Umbilical cord (tissue), 2 donors: ENCODE measurements at places on chromosomes 5 and 9. TPM values are rescaled to one million over a fixed set of nuclear protein-coding genes. Genes with fewer than 3 reads are reported as not detected.

DNA sequence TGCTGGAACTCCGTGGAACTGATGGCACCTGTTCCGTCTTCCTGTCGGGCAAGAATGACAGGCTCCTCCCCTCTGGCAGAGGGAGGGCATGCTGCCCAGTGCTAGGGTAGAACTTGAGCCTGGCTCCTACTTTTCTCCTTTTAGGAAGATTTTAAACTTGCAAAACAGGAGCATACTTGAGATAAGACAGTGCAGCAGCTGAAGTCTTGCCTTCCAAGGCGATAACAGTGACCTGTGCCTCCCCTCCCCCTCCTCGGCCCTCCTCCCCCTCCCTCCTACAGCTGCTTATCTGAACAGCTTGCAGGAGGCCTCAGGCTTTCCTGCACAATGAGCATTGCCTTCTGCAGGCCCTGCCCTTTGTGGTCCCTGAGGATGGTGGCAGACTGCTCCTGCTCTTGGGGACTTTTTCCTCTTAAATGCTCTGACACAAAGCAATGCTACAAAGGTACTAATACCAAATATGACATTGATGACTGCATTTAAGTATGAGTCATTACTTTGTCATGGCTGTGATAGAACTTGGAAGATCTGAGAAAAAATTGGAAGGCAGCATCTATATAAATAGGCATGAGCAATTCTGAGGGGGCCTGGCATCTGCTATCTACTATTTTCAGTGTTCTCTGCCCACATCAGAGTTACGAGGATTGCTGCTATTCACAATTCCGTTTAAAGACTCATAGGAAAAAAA is 2.0 kb downstream of the GADD45G start:
- DNase-seq: peak; percentile 76

DNA sequence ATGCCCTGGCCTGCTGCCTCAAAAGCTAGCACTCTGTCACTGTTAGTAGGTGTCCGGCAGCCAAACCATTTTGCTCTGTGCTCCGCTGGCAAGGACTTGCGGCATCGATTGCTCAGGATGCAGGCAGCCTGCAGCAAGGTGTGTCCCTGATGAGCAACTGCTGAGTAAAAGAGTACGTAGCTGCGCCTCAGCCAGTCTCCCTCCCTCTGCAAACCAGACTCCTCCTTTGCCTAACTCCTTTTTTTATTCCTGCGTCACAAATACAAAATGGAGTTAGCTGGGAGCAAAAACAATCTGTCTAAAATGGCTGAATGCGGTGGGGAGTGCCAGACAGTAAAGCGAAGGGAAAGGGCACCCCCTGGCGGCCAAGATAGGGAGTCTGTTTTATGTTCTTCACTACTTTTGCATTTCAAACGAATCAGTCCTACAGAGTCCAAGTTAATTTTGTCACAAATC is 61.1 kb downstream of the DIAPH1 start:
- peak; percentile 98 for DNase-seq

- DNase-seq: peak; percentile 76
Observed at GRCh38 chr5:146399481-146399880, 47.7 kb upstream of the TCERG1 start.

DNA sequence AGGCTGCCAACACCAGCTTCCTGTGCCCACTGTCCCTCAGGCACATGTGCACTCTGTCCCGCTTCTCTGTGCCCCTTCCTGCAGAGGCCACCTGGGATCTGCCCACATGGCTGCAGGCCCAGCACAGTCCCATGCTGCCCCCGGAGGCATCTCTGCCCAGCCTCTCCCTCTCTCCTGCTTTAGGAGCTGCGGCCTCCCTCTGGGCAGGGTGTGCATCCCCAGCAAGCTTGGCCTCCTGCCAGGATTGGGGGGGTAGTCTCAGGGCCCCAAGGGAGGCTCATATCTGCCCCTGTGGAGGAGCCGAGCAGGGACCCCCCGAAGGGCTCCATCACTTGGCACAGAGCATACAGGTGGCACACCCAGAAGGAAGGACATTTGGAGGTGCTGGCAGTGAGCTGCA is 24.8 kb downstream of the FLT4 start:
- DNase-seq: no peak

DNA sequence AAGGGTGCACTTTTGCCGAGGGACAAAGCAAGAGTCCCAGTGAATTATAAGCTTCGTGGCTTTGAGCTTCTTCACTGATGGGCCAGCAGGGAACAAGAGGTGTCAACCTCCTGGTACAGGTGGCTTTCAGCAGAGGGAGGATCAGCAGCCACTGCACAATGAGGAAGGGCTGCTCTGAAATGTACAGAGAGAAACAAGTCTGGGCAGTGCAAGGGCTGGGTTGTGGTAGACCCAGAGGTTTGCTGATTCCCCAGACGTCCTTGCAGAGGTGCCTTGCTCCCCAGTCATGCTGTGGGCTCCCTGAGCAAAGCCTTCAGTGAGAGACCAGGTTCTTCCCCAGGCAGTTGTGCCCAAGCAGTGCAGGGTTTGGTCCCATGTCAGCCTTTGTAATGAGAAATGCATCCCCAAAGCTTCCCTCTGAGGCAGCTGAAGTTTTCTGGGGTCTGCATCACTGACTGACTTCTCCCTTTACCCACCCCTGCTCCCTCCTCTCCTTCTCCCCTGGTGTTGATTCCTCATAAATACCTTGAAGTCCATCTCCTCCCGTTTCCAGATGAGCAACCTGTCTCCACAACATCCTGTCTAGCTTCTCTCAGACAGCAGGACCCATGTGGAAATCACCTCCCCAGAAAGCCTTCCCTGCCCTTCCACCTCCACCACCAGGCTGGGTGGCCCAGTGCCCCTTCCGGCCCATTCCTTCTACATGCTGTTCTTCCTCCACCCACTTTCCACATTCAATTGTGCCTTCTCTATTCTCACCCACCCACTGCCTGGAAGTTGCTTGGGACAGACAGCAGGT is 599.6 kb upstream of the ADAMTS16 start:
- DNase-seq: no peak

DNA sequence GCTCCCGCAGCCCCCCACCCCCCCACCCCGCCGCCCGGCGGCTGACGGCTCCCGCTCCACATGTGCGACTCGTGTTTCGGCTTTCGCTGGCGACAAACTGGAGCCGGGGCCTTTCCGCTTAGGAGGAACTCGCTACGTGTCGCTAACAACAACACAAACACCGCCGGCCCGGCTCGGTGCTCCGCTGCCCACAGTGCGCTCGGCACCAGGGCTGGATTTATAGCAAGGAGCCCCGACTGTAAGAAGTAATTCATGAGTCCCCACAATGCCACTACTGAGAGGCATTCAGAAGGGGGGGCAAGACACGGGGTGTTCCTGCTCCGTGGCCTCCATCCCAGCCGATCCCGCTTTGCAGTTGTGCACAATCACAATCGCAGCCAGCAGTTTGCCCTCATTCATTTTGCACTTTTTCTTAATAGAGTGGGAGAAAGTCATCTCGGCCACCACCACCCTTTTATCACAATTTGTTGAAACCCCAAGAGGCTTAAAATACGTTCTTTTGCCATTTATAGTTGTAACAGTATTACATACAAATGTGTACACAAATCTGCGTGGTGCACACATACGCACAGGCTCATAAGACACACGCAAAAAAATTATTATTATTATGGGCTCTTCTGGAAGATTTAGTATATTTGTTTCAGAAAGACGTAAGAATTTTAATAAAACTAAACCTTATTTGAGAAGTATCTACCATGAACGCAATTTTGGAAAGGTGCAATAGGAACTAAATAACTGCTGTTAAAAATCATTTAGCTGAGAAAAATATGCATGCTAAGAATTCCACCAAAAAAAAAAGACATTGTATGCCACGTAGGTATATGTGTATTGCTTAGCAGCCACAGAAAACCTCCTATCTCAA is 48.1 kb downstream of the EBF1 start:
- peak; percentile 33 for DNase-seq

- no peak for DNase-seq
Observed at GRCh38 chr9:22415941-22416691, 30.5 kb upstream of the DMRTA1 start.

GRCh38 chr5:36305571-36306326 is 4.0 kb upstream of the RANBP3L start:
- DNase-seq: peak; percentile 60

DNA sequence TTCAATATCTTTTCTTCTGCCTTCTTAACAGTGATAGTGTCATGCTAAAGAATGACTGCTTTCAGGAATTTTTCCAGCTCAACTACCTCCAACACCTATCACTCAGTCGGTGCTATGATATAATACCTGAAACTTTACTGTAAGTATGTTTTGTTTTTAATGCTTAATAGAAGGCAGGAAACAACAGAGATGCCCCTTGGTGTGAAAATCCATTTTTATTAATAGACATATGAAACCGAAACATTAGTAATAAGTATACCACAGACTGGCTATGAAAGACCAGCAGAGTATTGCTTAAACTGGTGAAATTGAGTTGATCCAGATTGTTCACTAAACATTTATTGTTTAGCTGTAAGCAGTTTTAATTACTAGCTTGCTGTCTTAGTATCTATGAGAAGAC is 25.2 kb downstream of the SKP2 start:
- DNase-seq: no peak

DNA sequence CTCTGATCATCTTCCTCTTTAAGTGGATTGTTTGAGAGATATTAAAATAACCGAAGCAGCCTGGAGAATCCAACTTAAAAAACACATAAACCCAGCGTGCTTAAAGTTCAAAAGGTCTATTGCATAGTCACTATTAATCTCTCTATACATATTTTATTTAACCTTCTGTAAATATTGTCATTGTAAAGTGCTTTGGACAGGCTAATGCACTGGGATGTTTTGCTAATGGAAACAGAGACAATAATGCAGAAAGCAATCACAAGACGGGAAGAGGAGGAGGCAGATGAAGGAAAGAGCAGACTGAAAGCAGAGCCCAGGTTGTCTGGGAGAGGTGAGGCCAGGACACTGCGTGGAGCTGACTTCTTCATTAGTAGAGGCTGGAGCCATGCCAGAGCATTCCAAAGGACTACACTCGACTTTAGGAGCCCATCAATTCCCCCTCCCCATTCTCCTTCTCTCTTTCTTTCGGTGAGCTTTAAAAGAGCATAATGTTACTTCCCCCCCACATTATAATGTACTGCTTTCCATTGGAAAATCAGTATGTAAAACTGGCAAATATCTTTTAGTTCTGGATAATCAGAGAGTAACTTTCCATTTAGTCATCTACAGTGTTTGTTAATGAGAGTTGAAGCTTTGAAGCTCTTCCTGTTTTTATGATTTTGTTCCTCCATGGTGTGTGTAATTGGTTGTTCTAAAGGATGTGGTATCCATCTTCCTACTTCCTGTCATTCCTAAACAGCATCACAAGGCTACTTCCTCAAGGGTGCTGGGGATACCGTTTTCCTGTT is 307.3 kb upstream of the MPDZ start:
- no peak for DNase-seq

- DNase-seq: no peak
Observed at GRCh38 chr5:14202462-14202861, 59.3 kb downstream of the TRIO start.

DNA sequence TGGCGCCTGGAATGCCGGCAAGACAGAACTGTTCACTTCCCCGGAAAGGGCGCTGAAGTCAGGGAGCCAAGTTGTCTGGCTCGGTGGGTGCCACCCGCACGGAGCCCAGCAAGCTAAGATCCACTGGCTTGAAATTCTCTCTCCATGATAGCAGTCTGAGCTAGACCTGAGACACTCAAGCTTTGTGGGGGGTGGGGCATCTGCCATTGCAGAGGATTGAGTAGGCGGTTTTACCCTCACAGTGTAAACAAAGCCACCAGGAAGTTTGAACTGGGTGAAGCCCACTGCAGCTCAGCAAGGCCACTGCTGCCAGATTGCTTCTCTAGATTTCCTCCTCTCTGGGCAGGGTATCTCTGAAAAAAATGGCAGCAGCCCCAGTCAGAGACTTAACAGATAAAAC is 277.4 kb downstream of the SLCO4C1 start:
- no peak for DNase-seq

- peak; percentile 50 for DNase-seq
Observed at GRCh38 chr9:131709771-131710431, 30.0 kb downstream of the RAPGEF1 start.

DNA sequence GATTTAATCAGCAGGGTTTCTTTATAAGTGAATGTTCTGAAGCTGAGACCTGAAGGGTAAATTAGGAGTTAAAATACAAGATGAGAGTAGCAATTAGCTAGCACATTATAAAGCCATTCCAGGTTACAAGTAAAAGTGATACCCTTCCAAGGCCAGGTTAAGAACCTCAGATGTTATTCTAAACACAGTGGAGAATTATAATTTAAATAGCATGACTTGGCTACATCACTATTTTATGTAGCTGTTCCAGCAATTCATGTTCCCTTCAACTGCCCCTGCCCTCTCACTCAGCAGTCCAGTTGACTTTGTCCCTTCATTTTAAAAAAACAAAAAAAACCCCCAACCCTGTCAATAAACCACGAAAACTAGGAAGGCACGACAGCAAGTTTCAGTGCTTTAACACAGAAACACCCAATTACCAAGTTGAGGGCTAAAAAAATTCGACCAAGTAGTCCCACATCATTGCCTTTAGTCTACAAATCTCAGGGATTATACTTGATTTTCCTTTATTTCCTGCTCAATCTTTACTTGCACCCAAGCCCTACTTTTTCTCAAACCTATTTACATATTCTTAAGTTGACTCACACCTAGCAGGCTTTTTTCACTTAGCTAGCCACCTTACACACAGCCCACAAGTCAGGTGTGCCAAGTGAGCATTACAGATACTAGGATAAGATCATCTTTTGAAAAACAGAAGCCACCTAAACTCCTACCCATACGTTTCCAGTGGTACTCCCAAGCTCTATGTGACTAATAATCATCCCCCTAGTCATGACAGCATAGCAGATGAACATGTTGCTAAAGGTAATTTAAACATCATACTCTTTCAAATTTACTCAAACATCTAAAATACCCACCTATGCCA is 3.4 kb downstream of the RPL37 start:
- no peak for DNase-seq

GRCh38 chr9:91208419-91208745 is 153.3 kb downstream of the AUH start:
- DNase-seq: no peak

GRCh38 chr9:78756813-78757510 is 460.0 kb downstream of the PSAT1 start:
- no peak for DNase-seq

- peak; percentile 46 for DNase-seq
Observed at GRCh38 chr9:124202447-124202971, 55.2 kb upstream of the NEK6 start.

GRCh38 chr9:84589542-84589941 is 80.0 kb upstream of the NTRK2 start:
- no peak for DNase-seq

- no peak for DNase-seq
Observed at GRCh38 chr5:137828180-137828579, 39.5 kb upstream of the MYOT start.

The BRD9 gene
- 29.6 TPM for total RNA-seq

The KLF9 gene
- total RNA-seq: 53.9 TPM

The ROPN1L gene
- total RNA-seq: 7.5 TPM

The RNF38 gene
- 20.2 TPM for total RNA-seq

The FYB1 gene
- total RNA-seq: 14.9 TPM

The NFX1 gene
- 49.8 TPM for total RNA-seq

The NSA2 gene
- total RNA-seq: 118 TPM

The NADK2 gene
- total RNA-seq: 133 TPM

The TMEM215 gene
- 3.1 TPM for total RNA-seq
